ENCODE measurements at places on chromosomes 12 and 14.
A peak's percentile ranks its signal among the peaks of the same experiment; 100 is the strongest.

DNA sequence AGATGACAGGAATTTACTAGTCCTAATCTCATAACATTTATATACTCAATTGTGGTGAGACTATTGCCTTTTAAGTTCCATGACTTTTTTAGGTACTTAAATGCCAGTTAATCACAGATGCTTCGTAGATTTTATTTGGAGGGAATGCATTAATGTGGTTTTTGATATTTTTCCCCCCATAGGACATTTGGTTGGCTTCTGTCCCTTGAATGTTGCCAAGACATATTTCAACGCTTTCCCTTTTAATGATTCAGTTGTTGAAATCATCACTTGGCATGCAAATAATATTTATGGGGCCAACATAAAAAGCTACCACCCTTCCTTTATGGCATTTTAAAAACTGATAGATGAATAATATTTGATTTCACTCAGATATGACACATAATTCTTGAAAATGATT is 172.1 kb downstream of the ACSS3 start:
- DNase-seq, result no peak

DNA sequence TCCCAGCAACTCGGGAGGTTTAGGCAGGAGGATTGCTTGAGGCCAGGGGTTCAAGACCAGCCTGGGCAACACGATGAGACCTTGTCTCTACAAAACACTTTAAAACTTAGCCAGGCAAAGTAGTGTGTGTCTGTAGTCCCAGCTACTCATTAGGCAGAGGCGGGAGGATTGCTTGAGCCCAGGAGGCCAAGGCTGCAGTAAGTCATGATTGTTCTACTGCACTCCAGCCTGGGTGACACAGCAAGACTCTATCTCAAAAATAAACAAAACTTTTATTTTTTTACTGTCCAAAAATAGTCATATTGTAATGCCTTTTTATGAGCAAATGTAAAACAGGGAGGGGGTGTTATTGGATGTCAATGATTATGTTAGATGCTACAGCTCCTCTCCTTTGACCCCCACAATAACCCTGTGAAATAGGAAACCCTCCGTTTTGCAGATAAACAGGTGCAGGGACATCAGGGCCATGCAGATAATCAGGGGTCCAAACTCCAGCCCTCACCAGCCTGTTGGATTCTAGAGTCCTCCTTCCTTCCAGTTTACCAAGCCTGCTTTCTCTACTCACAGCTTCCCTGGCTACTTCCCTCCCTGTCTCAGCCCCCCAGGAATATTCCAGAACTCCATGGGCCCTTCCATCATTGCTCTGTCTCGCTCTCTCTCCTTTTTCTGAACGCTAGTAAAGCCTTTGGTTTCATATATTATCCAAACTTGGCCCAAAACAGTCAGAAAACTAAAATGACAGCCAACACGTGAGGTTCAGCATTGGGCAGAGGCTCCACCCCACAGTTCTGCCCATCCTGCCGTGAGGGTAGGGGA is 5.9 kb upstream of the FBLN5 start:
- DNase-seq, result no peak

DNA sequence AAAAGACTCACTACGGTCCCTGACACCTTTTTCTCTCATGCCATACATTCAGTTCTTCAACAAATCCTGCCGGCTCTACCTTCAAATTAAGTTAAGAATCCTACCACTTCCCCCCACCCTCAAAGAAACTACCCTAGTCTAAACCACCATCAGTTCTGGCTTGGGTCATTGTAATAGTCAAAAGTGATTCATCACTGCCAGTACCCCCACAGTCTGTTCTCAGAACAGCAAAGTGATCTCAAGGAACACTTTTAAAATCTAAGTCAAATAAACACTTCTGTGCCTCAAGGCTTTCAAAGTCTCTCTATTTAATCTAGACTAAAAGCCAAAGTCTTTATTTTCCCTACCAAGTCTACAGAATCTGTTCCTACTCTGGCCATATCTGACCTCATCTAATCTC is 12.0 kb upstream of the FAM234B start:
- no peak for DNase-seq

DNA sequence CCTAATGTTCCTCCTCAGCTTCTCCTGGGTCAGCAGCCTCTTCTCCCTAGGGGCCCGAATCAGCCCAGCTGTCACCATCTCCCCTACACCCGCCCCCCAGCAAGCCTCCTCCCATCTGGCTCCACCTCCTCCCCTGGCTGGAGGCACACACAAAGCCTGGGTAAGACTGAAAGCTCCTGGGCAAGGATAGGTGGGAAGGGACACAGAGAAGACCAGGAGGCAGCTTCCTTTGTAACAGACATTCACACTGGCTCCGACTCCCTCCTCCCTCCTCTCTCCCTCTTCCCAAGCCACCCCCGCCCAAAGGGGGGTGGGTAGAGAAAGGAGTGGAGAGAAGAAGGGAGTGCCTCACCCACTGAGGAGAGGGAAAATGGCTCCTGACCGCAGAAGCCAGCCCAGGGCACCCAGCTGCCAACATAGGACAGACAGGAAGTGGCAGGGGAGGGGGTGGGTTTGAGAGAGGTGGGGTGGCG is 4.0 kb downstream of the CHD4 start:
- DNase-seq, result peak; percentile 67

- DNase-seq, result no peak
These were observed 29.5 kb downstream of the VPS37B start for GRCh38 chr12:122866379-122866778.

- no peak for DNase-seq
These were observed 154.6 kb upstream of the OTX2 start for GRCh38 chr14:56964895-56965294.

DNA sequence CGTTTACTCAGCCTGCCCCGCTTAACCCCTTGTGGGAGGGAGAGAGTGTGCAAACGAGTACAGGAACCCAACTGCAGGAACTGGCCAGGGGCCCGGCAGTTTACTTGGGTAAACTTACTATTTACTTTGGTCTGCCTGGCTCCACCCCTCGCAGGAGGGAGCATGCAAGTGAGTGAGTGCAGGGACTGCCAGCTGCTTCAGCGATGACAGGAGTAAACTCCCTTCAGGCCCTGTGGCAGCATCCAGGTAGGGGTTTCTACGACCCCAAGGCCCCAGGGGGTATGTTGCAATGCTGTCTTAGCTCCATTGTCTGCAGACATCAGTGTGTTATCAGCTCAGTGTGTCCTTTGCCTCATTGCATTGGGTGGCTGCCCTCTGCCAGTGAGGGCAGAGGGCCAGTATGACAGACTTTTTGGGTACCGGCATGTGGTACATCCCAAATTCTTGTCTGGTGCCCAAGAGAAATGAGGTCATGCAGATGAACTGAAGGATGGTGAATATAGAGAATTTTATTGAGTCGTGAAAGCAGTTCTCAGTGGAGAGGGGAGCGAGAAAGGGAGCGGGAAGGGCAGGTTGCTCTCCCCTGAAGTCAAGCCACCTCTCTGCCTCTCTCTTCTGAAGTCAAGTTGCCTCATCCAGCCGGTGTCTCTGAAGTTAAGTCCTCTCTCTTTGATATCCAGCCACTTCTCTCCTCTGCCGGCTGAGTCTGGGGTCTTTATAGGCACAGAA is 181.8 kb downstream of the FUT8 start:
- DNase-seq, result no peak
